ENCODE measurements at places on chromosomes 7 and 10.
A peak's percentile ranks its signal among the peaks of the same experiment; 100 is the strongest.

DNA sequence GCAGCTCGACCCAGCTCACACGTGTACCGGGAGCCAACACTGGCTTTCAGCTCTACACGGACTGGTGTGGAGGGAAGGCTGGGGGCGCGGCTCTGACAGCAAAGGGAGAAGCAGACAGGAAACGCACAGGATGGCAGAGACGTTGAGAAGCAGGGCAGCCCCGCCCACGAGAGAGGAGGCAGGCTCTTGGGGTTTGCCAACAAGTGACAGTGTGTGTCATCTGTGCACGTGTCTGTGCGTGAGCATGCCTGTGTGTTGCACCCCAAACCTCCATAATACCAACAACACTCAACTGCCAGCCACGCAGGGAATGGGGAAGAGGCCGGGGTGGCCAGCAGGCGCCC is 64.4 kb upstream of the PDGFA start:
- peak; percentile 70 for DNase-seq

DNA sequence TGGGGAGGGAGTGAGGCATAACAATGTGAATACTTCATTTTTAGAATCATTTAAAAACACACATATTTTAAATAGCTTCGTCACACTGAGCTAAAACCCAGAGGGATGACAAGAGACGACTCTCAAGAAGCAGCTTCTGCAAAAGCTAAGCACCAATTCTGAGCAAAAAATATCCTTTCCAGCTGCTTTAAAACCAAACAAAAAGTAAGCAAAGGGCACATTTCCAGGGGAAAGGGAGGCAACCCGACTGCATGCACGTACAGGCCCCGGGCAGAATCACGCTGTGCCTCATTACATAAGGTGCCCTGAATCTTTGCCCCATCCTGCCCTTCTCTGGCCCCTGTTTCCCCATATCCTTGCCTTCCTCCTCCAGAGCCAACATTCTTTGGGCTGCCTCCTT is 78.4 kb downstream of the DGKI start:
- DNase-seq = no peak

DNA sequence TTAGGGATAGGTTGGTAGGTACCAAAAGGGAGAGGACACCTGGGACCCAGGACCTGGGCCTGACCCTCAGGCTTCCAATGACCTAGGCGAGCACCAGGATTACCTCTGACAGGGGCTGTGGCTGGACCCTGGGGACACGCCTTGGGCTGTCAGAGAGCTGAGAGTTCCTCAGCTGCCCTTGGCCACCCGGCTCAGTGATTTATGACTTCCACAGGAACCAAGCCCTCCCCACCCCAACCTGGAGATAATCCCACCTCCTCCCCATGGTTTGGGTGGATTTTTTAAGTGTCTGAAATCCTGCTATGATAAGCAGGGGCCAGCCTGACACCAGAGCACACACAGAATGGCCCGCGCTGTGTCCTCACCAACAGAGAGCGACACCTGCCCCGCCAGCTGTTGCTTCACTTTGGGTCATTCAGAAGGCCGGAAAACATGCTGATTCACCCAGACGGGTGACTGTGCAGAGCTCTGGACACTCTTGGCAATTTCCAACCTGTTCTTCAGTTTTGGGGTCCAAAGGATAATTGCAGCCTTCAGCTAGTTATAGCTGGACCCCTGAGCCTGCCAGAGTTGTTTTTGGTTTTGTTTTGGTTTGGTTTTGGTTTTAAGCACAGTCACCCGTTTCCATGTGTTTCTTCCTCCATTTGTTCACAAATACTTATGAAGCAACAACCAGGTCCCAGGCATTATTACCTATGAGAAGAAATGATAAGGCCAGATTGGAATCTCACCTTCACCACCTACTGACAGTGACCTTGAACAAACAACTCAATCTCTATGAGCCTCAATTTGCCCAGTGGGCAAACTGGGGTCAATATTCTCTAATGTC is 78.2 kb downstream of the RAB11FIP2 start:
- no peak for DNase-seq

GRCh38 chr7:28984631-28985030 is 26.5 kb upstream of the TRIL start:
- DNase-seq = no peak

- DNase-seq = no peak
Observed at GRCh38 chr10:48791267-48791928, 106.7 kb downstream of the WDFY4 start.

GRCh38 chr10:36271627-36272340 is 629.7 kb upstream of the FZD8 start:
- no peak for DNase-seq

DNA sequence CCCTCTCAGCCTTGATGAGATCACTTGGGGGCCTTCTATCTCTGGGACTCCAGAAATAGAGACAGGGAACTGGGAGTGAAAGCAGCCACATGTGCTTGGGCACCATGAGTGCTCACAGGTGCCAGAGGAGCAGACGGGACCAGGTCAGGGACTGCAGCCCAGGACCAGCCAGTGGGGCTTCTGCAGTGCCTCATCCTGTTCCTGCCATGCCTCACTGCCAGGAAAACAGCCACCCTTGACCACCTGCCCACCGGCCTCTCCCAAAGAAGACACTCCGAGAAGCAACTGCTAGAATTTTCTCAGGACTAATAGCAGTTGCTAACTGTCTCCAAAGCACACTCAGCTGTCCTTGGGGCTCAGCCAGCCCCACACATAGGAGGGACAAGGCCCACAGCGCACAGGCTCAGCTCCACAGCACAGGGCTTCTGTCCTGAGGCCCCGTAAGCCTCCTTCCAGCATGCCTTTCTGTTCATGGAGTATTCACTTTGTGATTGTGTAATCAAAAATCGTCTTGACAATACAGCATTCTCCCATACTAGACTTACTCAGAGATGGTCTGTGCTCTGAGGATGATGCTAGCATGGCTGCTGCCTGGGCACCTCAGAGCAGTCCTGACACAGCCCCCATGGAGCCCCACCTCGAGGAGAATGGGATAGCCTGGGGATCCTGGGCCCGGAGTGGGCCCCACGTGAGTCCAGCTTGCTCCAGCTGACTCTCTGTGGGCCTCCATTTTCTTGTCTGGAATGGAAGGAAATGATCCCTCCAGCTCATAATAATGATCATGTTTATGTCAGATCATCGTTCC is 115.7 kb upstream of the RET start:
- no peak for DNase-seq

GRCh38 chr10:26780793-26781601 is 79.8 kb downstream of the ABI1 start:
- no peak for DNase-seq

- no peak for DNase-seq
Observed at GRCh38 chr7:24820730-24821044, 63.4 kb upstream of the GSDME start.

- DNase-seq = no peak
Observed at GRCh38 chr7:36301914-36302771, 87.5 kb upstream of the ANLN start.

Data from stimulated activated CD4-positive, alpha-beta T cell treated with anti-CD3 and anti-CD28 coated beads, Interleukin-1b, Interleukin-23, amount 100 ng/mL, for 1 hour (primary cell).